Hematopoietic multipotent progenitor cell treated with erythropoietin and hydrocortisone succinate and interleukin-3 and kit ligand, for 4 days (in vitro differentiated cells): ENCODE measurements at places on chromosomes 7 and 10.
A peak's percentile ranks its signal among the peaks of the same experiment; 100 is the strongest.

DNA sequence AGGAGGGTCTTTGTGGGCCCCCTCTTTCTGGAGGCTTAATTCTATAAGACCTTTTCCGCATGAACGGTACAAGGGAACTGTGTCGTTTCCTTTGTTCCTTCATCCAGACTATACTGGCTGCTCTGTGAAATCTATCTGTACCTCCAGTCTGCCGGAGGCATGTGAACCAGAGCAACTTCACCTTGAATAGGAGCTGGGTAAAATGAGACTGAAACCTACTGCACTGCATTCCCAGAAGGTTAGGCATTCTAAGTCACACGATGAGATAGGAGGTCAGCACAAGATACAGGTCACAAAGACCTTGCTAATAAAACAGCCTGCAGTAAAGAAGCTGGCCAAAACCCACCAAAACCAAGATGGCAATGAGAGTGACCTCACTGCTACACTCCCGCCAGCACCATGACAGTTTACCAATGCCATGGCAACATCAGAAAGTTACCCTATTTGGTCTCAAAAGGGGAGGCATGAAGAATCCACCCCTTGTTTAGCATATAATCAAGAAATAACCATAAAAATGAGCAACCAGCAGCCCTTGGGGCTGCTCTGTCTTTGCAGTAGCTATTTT lies 36.8 kb upstream of the INPP5F start:
- DNase-seq = no peak

DNA sequence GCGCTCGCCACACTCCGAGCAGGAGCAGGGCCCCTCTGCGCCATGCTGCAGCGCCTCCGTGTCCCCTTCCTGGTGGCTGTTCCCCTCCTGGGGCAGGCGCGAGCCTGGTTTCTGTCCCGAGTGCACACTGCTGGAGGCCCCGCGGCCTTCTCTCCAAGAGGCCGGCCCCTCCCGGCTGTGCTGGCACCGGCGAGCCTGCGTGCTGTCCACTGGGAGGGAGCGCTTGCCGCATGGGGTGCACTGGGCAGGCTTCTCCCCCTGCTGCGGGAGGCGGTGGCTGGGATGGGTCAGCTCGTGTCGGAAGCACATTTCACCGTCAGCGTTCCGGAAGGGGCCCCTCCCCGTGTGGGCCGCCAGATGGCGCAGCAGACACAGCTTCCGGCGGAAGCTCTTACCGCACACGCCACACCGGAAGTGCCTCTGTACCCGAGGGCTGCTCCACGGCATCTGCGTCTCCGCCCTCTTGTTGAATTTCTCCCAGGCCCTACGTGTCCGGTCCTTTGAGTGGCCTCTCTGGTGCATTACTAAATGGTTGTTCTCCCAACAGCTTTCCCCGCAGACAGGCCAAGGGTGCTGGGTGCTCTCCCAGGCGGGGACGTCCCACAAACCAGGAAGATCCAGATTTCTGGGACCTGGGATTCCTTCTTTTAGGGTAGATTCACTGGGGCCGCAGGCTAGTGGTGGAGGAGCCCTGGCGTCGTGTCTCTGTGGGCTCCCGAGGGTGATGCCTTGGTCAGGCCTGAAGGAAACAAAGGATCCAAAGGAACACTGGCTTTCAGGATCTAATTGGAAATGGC lies 18.7 kb downstream of the ZNF786 start:
- DNase-seq = peak; percentile 71

- no peak for DNase-seq
These were observed 2.6 kb upstream of the NPM3 start for GRCh38 chr10:101785801-101786200.

GRCh38 chr10:10987111-10987510 lies 30.6 kb upstream of the CELF2 start:
- DNase-seq = no peak

- no peak for DNase-seq
These were observed 38.6 kb downstream of the ZNRF2 start for GRCh38 chr7:30323006-30323355.

GRCh38 chr7:16615228-16615627 lies 30.3 kb downstream of the ANKMY2 start:
- no peak for DNase-seq

- peak; percentile 24 for DNase-seq
These were observed 47.4 kb upstream of the SLC29A3 start for GRCh38 chr10:71271662-71272055.

GRCh38 chr7:2460641-2461040 lies 15.6 kb downstream of the GRIFIN start:
- DNase-seq = no peak

DNA sequence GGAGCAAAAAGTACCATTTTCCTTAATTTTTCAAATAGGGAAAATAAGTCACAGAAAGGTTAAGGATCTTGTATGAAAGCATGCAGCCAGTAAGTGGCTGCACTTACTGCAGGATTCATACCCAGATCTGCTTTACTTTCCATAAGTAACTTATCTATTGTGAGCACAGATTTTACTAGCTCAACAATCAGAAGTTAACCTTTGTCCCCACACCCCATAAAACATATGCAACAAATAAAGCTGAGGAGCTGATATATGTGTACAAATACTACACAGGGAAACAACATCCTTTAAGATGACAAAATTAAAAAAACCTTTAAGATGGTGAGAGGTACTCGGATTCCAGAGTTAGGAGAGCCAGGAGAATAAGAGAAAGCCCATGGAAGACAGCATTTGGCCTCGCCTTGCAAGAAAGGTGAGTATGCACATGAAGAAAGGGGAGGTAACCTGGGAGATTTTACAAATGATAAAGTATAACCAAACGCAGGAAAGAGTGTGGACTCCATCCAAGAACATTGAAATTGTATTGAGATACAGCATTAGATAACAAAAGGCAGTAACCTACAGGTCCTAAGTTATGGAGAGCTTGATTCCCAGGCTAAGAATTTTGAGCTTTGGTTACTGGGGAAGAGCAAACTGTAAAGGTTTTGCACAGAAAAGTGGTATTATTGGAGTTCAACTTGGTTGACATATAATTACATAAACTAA lies 87.1 kb downstream of the ITGB8 start:
- no peak for DNase-seq
